Left renal cortex interstitium (tissue), 4 donors: ENCODE measurements at places on chromosomes 6 and 20. TPM values are rescaled to one million over a fixed set of nuclear protein-coding genes. Genes with fewer than 3 reads are reported as not detected.

ENPP1 gene
- polyA plus RNA-seq: 27.7 TPM

DNA sequence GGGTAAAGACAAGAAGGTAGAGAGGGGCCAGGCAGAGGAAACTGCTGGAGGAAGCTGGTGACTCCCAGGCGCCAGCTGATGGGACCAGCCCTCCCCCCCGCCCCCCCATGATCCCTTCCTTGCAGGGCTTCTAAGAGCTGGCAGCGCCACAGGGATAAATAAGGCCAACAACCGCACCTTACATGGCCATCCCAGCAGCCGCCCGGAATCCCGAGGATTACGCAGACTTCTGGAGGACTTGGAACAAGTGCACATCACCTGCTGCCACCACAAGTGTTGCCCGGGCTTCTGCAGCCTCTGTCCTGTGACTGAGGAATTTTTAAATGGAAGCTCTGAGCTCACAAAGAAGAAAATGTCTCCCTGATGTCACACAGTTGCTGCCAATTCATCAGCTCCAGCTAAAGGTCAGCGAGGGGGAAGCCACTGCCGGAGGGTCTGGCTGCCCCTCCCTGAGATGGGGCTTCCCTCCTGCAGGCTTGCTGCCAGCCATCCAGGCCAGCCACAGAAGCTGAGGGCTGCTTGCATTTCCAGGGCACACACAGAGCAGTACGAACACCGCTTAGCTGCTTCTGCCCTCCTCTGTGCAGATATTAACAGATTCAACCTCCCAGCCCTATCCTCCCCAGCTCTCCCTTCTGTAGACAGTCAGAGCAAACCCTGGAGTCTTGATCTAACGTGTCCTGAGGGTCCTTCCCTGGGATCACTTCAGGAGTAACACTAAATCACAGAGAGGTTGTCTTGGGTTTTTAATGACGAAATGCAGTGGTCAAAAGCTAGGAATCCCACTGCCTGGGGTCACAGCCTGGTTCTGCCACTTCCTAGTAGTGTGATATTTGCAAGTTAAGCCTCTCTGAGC is 38.6 kb upstream of the PIM1 start:
- no peak for DNase-seq

DNA sequence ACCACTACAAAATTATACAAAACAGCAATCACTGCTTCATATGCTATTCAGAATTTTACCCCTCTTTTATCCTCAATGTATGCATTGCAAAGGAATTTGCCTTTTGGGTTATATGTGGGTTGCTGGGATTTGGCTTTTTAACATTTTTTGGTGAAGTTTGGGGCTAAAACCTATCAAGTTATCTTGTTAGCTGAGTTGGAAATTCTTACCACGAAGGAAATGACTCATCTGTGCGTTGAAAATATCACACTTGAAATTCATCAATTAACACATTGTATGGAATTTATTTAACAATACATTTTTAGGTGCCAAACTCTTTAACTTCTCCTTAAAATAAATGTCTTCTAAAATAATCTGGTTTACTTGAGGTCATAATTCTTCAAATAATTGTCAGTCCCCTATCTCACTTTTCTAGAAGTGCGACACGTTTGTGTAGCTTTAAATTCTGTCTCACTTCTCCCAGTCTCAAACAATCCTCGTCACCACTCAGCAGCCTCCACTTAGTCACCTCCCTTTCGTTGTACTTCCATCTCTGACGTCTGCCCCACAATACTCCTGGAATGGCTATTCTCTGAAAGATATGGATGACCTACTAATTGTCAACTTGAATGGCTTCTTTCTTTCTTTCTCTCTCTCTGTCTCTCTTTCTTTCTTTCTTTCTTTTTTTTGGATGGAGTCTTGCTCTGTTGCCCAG is 88.5 kb downstream of the PHACTR1 start:
- no peak for DNase-seq

FAM209B gene
- 0.43 TPM for polyA plus RNA-seq

- no peak for DNase-seq
Measured at GRCh38 chr20:50982363-50982762, 23.7 kb downstream of the MOCS3 start.

- no peak for DNase-seq
Measured at GRCh38 chr6:54717849-54718455, 128.6 kb upstream of the FAM83B start.

GRCh38 chr6:129251669-129252376 is 368.9 kb downstream of the LAMA2 start:
- no peak for DNase-seq

DNA sequence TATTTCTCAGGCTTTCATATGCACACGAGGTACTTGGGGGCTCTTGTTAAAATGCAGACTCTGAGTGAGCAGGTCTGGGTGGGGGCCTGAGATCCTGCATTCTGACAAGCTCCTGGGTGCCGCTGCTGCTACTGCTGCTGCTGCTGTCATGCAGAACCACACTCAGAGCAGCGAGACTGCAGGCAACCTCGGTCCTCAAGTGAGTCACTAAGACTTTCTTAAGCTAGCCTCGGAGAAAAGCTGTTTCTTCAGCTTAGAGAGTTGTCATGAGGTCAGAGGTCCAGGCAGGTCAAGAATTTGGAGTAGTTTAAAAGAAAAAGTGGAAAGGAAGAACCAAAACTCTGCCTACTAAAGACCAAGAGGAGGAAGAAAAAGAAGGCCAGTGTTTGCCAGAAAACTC is 92.9 kb downstream of the SPTLC3 start:
- no peak for DNase-seq

GRCh38 chr6:320351-321157 is 28.3 kb downstream of the DUSP22 start:
- no peak for DNase-seq

- DNase-seq: no peak
Measured at GRCh38 chr20:62618611-62619529, 23.4 kb upstream of the SLCO4A1 start.
